A549 treated with AZD2906 at 1 μM for 4 hours (cell line): ENCODE measurements at places on chromosomes 5 and 9. TPM values are rescaled to one million over a fixed set of nuclear protein-coding genes. Genes with fewer than 3 reads are reported as not detected.

LMNB1 gene
- total RNA-seq: 53.6 to 77.2 TPM (median 55.2 TPM) in 5 replicates

LIFR gene
- 6.7 to 10.9 TPM (median 8.3 TPM) in 5 replicates for total RNA-seq

BHMT gene
- total RNA-seq: 0.07 TPM in 1 of 5 replicates, not detected in the others

ENHO gene
- total RNA-seq: 0.94 to 2.8 TPM (median 2.0 TPM) in 5 replicates

PRKAA1 gene
- 27.9 to 74.1 TPM (median 37.8 TPM) in 5 replicates for total RNA-seq

AQP7 gene
- total RNA-seq: 0.25 to 0.53 TPM (median 0.32 TPM) in 5 replicates

CDC37L1 gene
- 12.1 to 15.3 TPM (median 13.4 TPM) in 5 replicates for total RNA-seq

SHISAL2B gene
- total RNA-seq: 0.15 TPM in 1 of 5 replicates, not detected in the others

LCN1 gene
- 0.17 to 0.26 TPM (median 0.20 TPM) in 3 of 5 replicates, not detected in the others for total RNA-seq

HTR4 gene
- not detected in 5 replicates for total RNA-seq

MLLT3 gene
- total RNA-seq: 14.6 to 17.4 TPM (median 16.7 TPM) in 5 replicates

PHF24 gene
- total RNA-seq: 0.07 to 0.19 TPM (median 0.13 TPM) in 5 replicates

FRMPD1 gene
- total RNA-seq: 0.02 to 0.07 TPM (median 0.06 TPM) in 5 replicates

IL4 gene
- not detected in 5 replicates for total RNA-seq
